Amniotic epithelial cell (primary cell): ENCODE measurements at places on chromosomes 6 and 20.

DNA sequence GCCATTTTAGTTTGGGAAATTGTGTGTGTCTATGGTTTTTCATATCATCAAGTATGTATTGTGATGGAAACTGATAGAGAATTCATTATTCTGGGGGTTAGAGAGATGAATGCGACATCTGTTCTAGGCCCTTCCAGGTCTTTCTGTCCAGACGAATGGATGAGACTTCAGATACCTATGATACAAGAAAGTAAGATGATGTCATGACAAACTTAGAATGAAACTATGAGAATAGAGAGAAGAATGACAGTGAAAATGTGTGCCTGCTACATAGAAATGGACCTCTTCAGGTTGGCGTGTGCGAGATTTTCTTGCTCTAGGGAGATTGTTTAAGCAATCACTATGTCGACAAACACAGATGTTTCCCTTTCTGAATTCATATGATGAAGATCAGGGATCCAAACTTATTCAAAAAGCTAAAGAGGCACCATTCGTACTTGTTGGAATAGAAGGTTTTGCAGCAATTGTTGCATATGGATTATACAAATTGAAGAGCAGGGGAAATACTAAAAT lies 76.1 kb downstream of the SCAND1 start:
- no peak for DNase-seq

DNA sequence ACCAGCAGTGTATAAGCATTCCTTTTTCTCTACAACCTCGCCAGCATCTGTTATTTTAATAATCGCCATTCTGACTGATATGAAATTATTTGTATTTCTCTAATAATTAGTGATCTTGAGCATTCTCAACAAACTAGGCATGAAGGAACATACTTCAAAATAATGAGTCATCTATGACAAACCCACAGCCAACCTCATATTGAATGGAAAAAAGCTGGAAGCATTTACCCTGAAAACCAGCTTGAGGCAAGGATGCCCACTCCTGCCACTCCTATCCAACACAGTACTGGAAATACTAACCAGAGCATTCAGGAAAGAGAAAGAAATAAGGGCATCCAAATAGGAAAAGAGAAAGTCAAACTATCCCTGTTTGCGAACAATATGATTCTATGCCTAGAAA lies 390.6 kb upstream of the ID4 start:
- no peak for DNase-seq

DNA sequence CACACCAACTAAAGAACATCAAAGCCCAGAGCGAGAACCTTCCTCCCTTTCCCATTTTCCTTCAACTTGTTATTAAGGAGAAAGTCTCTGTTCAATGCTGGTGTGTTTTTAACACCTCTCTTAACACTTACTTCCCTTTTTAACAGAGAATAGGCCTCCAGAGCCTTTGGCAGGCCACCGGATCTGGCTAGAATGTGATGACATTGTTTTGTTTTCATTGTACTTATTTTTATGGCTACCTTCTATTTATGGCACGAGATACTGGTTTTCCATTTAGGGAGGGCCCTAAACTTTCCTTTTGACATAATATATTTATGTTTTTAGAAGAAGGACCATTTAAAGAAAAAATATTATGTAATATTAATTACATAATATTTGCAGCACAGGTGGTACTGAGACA lies 21.6 kb downstream of the TCF15 start:
- no peak for DNase-seq

DNA sequence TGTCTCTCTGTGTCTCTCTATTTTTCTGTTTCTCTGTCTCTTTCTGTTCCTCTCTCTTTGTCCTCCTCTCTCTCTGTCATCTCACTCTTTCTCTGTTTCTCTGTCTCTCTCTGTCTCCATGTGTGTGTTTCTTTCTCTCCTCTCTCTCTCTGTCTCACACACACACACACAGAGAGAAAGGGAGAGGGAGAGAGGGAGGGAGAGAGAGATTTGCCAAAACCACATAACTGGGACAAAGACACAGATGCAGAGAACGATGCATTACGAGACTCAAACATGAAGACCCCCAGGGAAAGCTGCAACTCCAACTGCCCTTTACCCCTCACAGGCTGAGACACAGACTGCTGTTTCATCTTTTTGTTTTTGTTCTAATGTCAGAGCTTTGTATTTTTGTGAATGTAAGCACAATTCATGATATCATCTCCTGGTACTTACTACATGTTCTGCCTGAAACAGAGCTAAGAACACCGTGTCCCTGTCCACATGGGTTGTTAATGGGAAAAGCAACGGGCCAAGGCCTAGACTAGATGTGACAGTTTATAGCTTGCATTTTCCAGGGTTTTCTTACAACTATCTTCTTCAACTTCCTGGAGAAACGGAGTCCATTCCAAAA lies 177.1 kb upstream of the ARID1B start:
- DNase-seq, result no peak

GRCh38 chr20:34124469-34125249 lies 12.6 kb upstream of the EIF2S2 start:
- DNase-seq, result no peak

- no peak for DNase-seq
Observed at GRCh38 chr20:58312836-58313235, 3.3 kb downstream of the RAB22A start.

DNA sequence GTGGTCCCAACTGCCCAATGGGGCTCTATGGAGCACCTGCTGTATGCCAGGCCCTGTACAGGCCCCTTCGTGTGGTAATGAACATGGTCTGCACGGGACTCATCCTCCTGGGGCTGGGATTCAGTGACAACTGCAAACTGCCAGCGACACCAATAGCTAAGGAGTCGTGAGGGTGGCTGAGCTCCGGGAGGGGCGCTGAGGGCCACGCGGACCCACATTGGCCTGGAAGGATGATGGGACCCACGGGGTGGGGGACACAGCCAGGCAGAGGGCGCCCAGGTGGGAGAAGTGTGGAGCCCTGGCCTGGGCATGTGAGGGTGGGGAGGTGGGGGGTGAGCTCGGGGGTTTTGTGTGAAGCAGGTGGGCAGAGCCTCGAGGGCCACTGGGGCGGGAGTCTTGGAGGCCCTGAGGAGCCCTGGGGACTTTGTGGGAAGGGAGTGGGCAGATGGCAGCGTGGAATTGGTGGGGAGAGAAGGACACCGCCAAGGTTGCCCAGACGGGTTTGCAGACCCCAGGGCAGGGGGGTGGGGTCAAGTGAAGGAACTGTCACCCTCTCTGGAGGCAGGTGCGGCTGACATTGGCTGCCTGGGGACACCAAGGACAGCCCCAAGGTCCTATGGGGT lies 22.5 kb downstream of the GATA5 start:
- DNase-seq, result no peak

GRCh38 chr6:112018619-112019416 lies 35.1 kb upstream of the CCN6 start:
- peak; percentile 43 for DNase-seq

- peak; percentile 31 for DNase-seq
Observed at GRCh38 chr20:10357974-10358373, 76.0 kb downstream of the MKKS start.

- DNase-seq, result peak; percentile 36
Observed at GRCh38 chr6:132937466-132937906, 123.1 kb downstream of the RPS12 start.

DNA sequence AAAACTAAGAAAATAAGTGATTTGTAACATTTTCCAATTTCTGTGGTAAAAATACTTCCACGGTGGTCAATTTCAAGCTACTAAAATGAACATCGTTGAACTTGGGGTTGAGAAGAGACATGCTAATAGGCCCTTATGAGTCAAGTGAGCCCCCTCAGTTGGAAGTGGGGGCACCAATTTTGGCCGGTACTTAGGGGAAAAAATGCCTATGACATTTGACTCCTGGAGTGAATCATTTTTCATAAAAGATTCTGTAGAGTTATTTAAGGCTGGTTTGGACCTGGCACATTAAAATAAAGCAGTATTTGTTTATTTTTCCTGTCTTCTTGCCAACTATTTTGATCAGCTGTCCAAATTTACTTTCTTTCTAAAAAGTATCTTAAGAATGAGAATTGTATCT lies 32.4 kb upstream of the CAP2 start:
- no peak for DNase-seq

GRCh38 chr6:137423451-137424168 lies 70.6 kb downstream of the OLIG3 start:
- DNase-seq, result no peak

GRCh38 chr6:169839898-169840631 lies 88.6 kb downstream of the ERMARD start:
- no peak for DNase-seq

GRCh38 chr20:14383335-14383734 lies 45.9 kb upstream of the FLRT3 start:
- no peak for DNase-seq

DNA sequence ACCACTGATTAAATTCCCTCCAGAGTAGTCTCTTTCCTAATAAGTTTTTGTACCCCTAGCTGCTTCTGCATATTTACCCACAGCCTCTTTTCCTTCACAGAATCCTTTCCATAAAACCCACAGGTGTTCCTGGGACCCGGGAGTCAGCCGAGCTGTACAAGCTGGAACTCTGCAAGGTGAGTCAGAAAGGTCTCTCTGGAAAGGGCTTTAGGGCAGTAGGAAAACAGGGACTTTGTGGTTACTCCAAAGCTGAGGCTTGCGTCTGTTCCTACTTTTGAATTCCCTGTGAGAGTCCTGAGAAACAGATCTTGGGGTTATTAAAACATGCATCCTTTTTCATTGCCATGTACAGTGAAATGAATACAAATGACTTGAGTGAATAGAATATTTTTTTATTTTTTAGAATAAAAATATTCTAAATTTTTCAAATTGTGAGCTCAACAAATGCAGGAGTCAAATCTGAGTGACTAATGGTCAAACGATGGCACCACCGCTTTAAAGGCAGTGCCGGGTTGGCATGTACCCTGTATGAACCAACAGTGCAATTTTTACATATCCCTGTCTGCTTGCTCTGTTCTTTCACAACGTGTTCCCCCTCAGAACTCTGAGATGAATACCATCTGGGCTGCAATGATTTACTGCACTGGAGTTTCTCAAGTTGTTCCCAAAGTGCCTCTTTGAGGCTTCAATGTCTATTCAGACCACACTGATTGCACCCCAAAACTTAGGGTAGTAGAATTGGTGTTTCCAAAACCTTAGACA lies 78.4 kb downstream of the GFRAL start:
- DNase-seq, result peak; percentile 66

- DNase-seq, result peak; percentile 31
Observed at GRCh38 chr20:57040924-57041323, 225.5 kb downstream of the BMP7 start.

- no peak for DNase-seq
Observed at GRCh38 chr6:138286698-138287097, 68.4 kb upstream of the PBOV1 start.

DNA sequence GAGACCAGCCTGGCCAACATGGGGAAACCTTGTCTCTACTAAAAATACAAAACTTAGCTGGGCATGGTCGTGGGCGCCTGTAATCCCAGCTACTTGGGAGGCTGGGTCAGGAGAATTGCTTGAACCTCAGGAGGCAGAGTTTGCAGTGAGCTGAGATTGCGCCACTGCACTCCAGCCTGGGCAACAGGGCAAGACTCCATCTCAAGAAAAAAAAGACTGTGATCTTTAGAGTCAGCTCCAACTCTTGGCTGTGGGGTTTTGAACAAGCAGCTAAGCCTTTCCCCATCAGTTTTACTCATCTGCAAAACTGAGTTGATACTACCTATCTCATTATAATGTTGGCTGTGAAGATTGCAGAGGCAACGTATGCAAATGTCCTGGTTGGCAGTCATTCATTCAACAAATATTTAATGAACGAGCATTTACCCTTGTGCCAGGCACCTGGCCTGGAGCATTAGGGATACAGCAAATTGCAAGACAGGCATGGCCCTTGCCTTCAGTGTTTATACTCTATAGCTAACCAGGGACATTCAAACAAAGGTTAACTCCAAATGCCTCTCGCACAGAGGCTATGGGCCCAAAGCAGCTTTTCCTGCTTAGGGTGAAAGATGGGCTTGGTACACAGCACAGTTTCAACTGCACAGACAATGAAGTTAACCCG lies 37.8 kb downstream of the ILRUN start:
- DNase-seq, result no peak

- peak; percentile 62 for DNase-seq
Observed at GRCh38 chr6:142279350-142280180, 22.2 kb upstream of the ADGRG6 start.

DNA sequence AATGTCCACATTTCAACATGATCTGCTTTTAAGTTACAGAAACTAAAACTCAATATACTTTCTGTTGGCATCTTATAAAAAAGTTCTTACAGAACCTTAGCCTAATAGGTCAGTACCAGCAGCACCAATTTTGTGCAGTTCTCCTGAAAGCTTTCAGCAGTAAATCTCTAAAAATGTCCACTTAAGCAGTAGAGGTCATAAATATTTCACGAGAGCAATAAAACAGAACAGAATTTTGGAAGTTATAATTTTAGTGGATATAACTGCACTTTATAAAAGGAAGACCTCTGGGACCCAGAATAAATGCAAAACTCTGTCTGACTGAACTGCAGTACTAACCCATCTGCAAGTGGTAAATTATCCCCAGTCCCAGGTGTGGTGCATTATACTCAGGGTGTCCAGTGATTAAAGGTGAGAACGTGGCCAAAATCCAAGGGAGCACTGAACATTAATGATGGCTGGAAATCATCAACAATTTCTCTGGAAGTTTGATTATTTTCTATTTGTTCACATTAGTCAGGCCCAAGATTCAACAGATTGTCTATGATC lies 172.6 kb upstream of the RSPO3 start:
- no peak for DNase-seq

- DNase-seq, result no peak
Observed at GRCh38 chr6:39577446-39578165, 147.6 kb downstream of the KIF6 start.

DNA sequence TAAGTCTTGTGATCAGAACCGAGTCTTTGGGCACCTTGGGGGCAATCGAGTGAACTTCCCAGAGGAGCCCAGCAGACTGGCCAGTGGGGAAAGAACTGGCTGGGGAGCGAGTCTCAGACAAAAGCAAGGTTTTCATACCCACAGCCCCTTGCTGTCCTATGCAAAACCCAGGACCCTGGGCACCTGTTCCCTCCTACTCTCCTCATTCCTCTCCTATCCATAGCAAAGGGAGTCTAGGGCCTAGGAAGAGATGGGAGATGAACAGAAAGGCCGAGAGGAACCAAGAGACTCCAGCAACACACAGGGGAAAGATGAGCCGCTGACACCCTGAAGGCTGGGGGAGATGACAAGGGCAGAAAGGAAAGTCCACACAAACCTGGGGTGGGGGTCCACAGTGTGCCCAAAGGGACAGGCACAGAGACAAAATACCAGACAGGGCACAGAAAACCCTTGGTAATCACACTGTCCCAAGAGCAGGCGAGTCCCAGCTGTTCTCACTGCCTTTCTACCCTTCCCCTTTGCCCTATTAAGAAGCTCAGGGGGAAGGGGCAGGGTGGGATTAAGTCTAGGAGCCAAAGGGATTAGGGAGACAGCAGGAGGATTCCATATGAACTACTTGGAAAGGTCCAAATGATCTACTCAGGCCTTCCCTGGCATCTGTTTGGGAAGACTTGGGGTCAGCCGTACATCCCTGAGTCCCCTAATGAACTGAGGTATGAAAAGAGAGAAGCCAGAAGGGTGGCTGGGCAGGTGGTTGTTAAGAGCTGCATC lies 6.5 kb downstream of the PPP1R18 start:
- no peak for DNase-seq

GRCh38 chr20:3473944-3474343 lies 3.1 kb downstream of the ATRN start:
- DNase-seq, result no peak
